ENCODE measurements at places on chromosomes 7 and 10. TPM values are rescaled to one million over a fixed set of nuclear protein-coding genes. Genes with fewer than 3 reads are reported as not detected.

METTL2B gene
- 34.4 TPM for total RNA-seq

WDFY4 gene
- not detected for total RNA-seq

THSD7A gene
- total RNA-seq, result 0.30 TPM

OR9A2 gene
- total RNA-seq, result not detected

H2BK1 gene
- total RNA-seq, result not detected

LHFPL3 gene
- not detected for total RNA-seq

DRGX gene
- total RNA-seq, result not detected

SDK1 gene
- total RNA-seq, result 0.46 TPM

LUC7L2 gene
- total RNA-seq, result 38.3 TPM

CLDN15 gene
- 2.9 TPM for total RNA-seq

ECHDC3 gene
- 3.9 TPM for total RNA-seq

CCDC201 gene
- not detected for total RNA-seq

LIPA gene
- 64.1 TPM for total RNA-seq

HSPA12A gene
- total RNA-seq, result 10.7 TPM

CAV2 gene
- total RNA-seq, result 42.5 TPM

GPNMB gene
- total RNA-seq, result 37.2 TPM

LDB3 gene
- total RNA-seq, result 0.30 TPM

RAB18 gene
- total RNA-seq, result 49.6 TPM

MINDY4 gene
- 3.9 TPM for total RNA-seq

DEPP1 gene
- 20.9 TPM for total RNA-seq

IMPDH1 gene
- total RNA-seq, result 58.5 TPM

ADIRF gene
- 1.5 TPM for total RNA-seq

ZNF316 gene
- 12.2 TPM for total RNA-seq

Data from smooth muscle cell of the umbilical artery (primary cell).